Suprapubic skin (tissue), 4 donors: ENCODE measurements at places on chromosomes 2 and 18. TPM values are rescaled to one million over a fixed set of nuclear protein-coding genes. Genes with fewer than 3 reads are reported as not detected.

The IL1RL1 gene
- 6.6 TPM for total RNA-seq

The PAPOLG gene
- 17.0 TPM for total RNA-seq

The STAT4 gene
- total RNA-seq: 0.34 TPM

The PFN4 gene
- not detected for total RNA-seq

The CDH19 gene
- total RNA-seq: 8.6 TPM

The TLX2 gene
- total RNA-seq: not detected

The SULT1C2 gene
- total RNA-seq: not detected

The SCYGR6 gene
- total RNA-seq: not detected

The MOGAT1 gene
- not detected for total RNA-seq

The LHCGR gene
- total RNA-seq: not detected

The TANC1 gene
- total RNA-seq: 69.8 TPM

DNA sequence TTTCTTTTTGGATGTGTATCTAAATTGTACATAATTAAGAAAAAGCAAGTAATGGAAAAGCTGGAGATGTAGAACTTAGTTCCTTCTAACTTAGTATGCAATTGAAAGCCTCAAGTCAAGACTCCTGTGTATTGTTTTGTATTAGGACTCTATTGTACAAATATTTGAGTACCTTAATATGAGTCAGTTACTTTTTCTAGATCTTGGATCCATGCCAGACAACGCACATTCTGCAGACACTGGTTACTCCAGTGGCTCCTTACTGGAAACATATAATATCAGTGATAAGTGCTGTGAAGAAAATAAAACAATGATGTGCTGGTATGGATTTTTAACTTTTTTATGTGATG lies 1.5 kb downstream of the SLC39A10 start:
- DNase-seq: no peak

- peak; percentile 8 for DNase-seq
These were observed 87.2 kb upstream of the SMAD2 start for GRCh38 chr18:48017635-48018034.

- no peak for DNase-seq
These were observed 47.3 kb downstream of the C2orf42 start for GRCh38 chr2:70143314-70144150.

DNA sequence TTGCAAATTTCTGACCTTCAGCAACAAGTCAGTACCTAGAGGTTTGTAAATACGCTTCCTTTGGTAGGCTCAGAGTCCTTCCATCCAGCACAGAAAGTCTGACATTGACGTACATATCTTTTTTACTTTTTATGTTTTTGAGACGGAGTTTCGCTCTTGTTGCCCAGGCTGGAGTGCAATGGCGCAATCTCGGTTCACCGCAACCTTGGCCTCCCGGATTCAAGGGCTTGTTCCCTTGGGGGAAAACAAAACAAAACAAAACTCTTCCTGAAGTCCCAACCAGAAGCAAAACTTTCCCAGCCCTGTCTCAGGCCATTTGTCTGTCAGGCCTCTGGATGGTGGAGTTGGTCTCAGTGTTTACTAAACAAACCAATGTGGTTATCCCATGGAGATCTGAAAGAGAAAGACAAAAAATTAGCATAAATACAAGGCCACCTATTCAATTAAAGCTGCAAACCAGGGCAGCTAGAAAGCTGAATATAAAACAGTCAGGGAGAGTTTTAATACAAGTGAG lies 29.6 kb upstream of the ATL2 start:
- no peak for DNase-seq

DNA sequence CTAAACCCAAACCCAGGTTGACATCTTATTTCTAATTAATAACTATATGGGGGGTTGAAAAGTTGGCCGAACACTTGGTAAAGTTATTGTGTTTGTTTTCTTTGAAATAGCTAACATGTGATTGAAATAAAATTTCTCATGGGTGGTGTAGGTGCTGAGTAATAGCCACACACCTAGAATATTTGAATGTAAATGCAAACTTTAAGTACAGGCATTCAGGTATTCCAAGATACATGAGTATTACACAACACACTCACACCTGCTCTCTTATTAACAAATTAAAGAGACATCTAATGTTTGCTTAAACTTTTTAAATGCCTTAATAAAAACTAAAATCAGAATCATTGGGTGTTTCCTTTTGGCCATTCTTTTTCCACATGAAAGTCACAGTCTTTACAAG lies 165.5 kb downstream of the EHBP1 start:
- DNase-seq: no peak

DNA sequence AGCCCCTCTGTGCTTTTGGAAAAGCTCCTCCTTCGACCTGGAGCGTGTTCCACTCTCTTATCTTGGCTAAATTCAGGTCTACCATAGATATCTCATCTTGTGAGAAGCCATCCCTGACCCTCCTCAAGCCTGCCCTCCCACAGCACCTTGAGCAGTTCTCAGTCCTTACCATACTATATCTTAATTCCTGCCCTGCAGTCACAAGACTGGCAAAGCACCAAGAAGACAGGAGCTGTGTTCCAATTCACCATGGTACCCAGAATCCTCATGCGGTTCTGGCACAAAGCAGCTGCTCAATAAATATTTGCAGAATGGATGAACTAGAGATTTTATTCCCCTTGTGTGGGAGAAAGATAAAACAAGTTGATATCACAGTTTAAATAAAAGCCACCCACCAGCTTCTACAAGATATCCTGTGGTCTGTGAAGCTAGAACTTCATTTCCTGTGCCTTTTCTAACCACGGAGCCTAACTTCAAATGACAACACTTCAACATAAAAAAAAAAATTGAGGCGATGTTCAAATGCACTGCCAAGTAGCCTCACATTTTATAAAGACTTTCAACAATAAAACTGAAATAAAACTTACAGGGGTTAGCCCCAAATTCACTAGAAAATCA lies 19.5 kb downstream of the MARCHF4 start:
- no peak for DNase-seq

DNA sequence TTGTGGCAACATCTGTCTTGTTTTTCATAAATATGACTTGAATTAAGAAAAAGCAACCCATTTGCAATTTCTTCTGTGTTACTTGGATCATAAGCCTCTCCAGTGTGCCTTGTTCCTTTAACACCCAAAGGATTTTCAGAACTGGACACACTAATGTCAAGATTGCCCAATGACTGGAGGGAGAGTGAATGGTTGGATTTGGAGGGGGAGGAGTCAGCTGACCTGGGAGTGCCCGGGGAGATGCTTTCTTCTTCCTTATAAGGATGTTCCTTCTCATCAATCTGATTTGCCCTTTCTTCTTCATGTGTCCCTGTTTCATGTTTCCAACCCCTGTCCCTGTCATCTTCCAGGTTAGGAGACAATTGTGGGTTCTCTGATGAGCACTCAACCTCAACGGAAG lies 48.8 kb downstream of the ALPK2 start:
- DNase-seq: no peak

DNA sequence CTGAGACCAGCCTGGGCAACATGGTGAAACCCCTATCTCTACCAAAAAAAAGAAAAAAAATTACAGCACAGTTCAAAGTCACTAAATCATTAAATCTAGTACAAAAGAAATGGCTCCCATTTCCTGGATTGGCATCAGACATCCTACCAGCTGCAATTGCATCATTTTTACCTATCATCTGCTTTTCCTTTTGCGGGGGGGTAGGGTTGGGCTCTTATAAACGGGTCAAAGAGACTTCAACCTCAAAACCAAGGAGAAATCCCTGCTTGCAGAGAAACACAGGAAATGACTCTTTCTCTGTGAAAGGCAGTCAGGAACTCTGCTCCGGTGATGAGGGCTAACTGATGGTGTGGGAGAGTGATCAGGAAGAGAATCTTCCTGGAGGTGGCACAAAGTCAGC lies 45.3 kb upstream of the RFX8 start:
- no peak for DNase-seq

GRCh38 chr2:63059793-63060471 lies 9.3 kb downstream of the OTX1 start:
- no peak for DNase-seq

- no peak for DNase-seq
These were observed 251.0 kb upstream of the CHAC2 start for GRCh38 chr2:53516650-53517049.

DNA sequence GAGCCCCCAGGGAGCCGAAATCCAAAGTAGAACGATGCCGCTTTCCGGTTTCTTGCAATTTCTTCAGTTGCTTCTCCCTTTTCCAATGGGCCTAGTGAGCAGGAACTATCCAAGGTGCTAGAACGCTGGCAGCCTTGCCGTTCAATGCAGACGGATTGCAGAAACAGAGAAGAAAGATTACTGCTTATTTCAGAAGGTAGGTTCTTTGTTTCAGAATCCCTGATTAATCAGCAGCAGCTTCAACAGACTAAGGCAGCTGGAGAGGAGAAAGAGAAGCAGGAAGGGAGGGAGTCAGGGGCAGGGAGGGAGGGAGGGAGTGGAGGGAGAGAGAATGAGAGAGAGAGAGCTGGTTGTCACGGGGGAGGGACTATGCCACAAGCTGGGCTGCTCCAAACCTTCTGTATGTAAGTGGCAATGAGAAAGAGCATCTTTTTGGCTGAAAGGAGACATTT lies 576 bp downstream of the NYAP2 start:
- DNase-seq: no peak

- DNase-seq: no peak
These were observed 91.3 kb upstream of the TMEM17 start for GRCh38 chr2:62597323-62597722.

- no peak for DNase-seq
These were observed 381.8 kb downstream of the MTX2 start for GRCh38 chr2:176650838-176651555.

- no peak for DNase-seq
These were observed 1.7 kb downstream of the TMBIM1 start for GRCh38 chr2:218290316-218291261.

DNA sequence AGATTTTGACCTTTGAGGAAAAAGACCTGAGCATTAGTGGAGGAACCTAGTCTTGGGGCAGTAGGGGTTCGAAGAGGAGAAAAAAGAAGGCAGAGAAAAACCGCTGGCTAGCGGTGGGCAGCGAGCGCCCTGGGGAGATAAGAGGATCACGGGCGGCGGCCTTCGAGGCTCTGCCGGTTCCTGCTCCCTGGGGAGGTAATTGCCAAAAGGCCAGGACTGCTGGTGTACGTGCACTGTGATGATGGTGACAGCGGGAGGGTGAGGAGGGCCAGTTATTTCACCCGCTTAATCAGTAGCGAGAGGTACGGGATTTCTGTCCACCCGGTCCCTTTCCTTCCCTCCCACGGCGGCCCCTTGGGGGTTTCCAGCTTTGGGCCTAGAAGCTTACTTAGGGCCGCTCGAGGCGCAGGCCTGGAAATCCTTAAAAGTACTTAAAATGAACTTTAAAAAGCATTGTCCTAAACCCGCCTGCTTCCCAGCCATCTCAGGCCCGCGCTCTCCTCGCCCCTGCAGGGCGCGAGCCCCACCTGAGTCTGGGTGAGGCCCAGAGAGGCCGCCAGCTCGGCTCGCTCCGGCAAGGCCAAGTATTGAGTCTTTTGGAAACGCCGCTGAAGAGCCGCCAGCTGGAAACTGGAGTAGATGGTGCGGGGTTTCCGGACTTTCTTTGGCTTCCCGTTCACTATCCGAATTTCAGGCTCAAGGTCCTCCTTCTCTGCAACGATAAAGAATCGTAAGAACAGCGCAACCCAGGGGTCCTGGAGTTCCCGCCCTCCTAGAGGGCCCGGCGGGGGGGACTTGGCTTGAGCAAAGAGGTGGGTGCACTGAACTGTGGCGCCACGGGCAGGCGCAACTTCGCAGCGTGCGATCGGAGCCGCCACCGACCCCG lies 1.5 kb downstream of the DLX2 start:
- DNase-seq: no peak

DNA sequence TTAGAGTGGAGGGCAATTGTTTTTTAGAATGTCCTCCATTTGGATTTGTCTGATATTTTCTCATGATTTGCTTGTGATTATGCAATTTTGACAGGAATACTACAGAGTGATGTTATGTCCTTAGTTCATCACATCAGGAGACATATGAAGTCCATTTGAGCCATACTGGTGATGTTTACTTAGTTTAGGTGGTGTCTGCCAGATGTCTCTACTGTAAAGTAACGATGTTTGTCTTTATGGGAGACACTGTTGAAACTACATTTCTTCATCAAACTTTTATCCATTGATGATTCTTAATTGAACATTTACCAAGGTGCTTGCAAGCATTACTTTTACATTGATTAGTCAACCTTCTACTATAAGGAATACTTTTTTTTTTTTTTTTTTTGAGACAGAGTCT lies 4.9 kb upstream of the SNORC start:
- no peak for DNase-seq

- DNase-seq: no peak
These were observed 1362.9 kb upstream of the SLC39A10 start for GRCh38 chr2:194294156-194294555.

GRCh38 chr18:9545029-9545428 lies 69.3 kb downstream of the PPP4R1 start:
- DNase-seq: no peak

DNA sequence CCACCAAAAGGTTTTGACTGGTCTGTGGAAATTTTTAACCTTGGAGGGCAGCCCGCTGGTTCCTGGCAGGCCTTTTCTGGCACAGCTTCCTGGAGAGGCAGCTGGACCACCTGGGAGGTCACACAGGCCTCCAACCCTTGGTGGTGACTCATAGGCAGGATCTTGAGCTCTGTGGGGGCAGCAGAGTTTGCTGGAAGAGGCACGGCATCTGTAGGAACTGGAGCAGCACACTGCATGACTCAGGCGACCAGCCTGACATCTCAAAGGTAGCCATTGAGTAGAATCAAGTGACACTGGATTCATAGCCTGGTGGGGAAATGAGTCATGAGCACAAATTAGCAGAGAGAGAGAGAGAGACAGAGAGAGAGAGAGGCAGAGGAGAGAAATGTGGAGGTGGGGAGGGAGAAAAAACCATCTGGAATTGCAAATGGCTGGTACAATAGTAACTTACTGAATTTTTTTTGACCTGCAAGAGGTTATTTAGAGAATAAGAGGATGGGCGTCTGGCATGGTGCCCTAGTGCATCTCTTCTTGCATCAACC lies 57.4 kb downstream of the TRPM8 start:
- no peak for DNase-seq

- DNase-seq: no peak
These were observed 89.8 kb upstream of the SMIM21 start for GRCh38 chr18:75517286-75517685.

GRCh38 chr2:43098539-43098938 lies 127.9 kb downstream of the ZFP36L2 start:
- no peak for DNase-seq

DNA sequence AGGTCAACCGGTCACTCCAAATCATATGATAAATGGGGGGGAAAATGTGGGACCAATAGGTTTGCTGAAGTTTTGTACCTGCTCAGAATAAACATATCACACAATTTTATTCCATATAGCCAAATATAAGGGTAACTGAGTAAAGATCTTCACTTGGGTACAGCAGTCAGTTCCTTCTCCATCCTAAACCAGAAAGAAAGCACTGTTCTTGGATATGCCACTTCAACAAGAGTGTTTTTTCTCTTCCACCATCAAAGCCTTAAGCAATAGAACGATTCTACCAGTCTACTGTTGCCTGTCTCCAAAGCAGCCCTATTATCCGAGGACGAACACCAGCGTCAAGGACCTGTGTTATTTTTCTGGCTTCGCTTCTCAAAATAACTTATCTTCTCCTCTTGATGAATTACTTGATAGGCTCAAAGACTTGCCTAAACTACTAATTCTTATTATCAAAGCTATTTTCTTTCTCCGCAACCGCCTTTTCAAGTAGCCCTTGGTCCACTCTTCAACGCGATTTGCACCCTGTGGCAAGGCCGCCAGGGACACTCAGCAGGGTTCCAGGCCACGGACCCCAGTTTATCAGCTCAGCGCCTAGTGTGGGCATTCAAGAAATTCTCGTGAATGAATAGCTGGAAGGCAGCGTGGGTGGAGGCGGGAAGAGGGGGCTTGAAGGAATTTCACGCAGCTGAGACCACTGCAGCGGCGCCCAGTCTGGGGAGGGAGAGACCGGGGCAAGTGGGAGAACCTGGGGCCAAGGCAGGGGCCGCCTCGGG lies 646 bp downstream of the ALS2 start:
- DNase-seq: no peak
